Stimulated activated CD8-positive, alpha-beta memory T cell treated with anti-CD3 and anti-CD28 coated beads, Interleukin-12 subunit alpha, Interleukin-12 subunit beta, amount 100 ng/mL, for 4 hours (primary cell): ENCODE measurements at places on chromosomes 6 and 20.

DNA sequence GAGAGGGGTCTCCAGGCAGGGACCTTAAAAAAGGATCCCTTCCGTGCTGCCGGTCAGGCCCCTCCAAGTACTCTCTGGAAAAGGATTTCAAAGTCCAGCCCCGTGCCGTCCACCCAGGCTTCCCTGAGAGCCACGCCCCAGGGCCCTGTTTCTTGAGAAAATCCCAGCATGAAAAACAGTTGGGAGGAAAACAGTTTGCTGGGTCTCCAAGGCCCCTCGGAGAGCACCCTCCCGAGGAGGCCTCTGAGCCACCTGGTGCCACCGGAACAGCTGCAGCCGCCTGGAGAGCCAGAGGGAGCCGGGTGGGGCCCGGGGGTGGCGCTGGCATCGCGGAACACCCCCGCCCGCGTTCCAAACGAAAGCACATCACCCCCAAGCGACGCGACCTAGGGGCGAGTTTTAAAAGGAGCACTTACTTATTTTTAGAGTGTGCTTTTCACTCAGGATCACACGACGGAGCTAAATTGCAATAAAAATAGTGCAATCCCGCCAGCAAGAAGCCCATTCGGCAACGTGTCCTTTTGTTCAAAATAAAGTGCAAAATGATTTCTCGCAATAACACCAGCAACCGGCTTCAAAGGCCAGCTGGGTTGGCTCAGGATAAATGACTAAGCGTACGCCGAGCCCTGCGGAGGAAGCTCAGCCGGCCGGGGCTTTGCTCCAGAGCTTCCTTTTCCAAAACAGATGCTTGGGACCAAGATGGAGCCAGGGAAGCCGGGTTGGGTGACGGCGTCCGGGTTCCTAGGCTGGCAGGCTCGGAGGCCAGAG is 64.2 kb downstream of the YTHDF1 start:
- DNase-seq, result no peak

GRCh38 chr6:3211681-3212080 is 15.8 kb downstream of the TUBB2B start:
- no peak for DNase-seq

GRCh38 chr6:11609324-11610071 is 71.9 kb downstream of the TMEM170B start:
- no peak for DNase-seq

GRCh38 chr20:10040070-10040975 is 5.5 kb downstream of the ANKEF1 start:
- DNase-seq, result no peak

- no peak for DNase-seq
Observed at GRCh38 chr6:104928141-104928540, 28.8 kb upstream of the LIN28B start.

- DNase-seq, result no peak
Observed at GRCh38 chr20:35206802-35207201, 19.7 kb upstream of the MMP24 start.
